Fibroblast of lung (primary cell): ENCODE measurements at places on chromosomes 12 and 14. TPM values are rescaled to one million over a fixed set of nuclear protein-coding genes. Genes with fewer than 3 reads are reported as not detected.
A peak's percentile ranks its signal among the peaks of the same experiment; 100 is the strongest.

Gene CCND2
- total RNA-seq, result 35.2 and 37.3 TPM in 2 replicates

Gene MEG3
- 95.0 and 182 TPM in 2 replicates for total RNA-seq

GRCh38 chr14:67060546-67060945 is 128.7 kb upstream of the GARIN2 start:
- no peak for DNase-seq

- DNase-seq, result peak; percentile 78
Observed at GRCh38 chr12:78863482-78864402, 832 bp upstream of the SYT1 start.

GRCh38 chr12:110821917-110822316 is 24.9 kb upstream of the CCDC63 start:
- no peak for DNase-seq

DNA sequence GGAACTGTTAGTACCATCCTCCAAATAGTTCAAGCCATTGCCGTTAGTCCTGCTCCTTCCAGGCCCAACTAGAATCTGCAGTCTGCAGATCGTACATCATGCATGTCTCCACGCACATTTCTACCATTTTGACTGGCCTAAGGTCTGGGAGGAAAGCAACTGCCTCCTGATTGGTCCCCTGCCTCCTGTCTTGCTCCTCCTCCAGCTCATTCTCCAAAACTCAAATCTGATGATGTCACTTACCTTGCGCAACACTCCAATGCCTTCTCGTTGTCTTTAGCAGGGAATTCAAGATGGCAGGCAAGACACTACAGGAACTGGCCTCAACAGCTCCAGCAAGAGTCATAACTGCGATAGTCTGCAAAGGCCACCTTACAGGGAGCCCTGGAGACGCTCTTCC is 9.7 kb upstream of the HCAR1 start:
- no peak for DNase-seq

- DNase-seq, result no peak
Observed at GRCh38 chr12:69662764-69663163, 36.3 kb downstream of the BEST3 start.

GRCh38 chr12:79424109-79424721 is 266.5 kb downstream of the PAWR start:
- peak; percentile 91 for DNase-seq

DNA sequence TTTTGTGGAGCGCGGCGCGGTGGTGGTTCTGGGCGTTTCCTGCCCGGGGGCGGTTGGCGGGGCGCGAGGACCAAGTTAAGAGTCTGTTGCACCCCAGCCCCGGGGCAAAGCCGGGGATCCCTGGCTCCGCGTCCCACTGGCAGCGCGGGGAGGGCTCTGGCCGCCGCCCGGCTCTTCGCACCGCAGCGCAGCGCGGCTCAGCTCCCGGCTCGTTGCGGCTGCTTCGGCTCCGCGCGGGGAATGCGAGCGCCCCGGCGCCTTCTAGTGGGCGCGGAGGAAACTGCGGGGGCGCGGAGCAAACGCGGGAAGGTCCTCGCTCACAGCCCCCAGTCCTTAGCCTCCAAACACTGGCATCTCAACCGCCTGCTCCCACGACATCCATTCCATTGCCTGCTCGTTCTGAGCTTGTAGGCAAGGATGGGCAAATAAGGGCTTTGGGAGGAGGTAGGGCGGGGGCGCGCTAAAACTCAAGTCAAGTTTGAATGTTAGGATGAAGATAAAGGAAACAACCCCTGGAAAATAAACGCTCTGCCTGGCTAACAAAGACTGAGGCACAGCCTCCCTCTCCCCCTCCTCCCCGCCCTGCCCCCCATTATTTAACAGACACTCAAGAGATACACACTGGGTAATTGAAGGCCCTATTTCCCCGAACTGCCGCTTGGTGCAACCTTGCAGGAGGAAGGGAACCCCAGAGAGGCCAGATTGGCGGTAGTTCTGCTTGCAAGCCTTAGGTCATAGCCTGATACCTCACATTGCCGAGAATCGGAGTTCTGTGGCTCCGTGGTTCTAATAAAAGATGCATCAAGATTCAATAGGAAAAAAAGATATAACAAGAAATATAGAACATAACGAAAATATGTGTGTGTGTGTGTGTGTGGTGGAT is at the start of gene B4GALNT1:
Gene B4GALNT1 (minus strand): TSS at position 244 of the 883 bp plus-strand sequence. CDS start 1,069 bp downstream, outside the sequence.
- DNase-seq, result peak; percentile 43

- peak; percentile 94 for DNase-seq
Observed at GRCh38 chr12:94099632-94100031, 48.7 kb upstream of the PLXNC1 start.

DNA sequence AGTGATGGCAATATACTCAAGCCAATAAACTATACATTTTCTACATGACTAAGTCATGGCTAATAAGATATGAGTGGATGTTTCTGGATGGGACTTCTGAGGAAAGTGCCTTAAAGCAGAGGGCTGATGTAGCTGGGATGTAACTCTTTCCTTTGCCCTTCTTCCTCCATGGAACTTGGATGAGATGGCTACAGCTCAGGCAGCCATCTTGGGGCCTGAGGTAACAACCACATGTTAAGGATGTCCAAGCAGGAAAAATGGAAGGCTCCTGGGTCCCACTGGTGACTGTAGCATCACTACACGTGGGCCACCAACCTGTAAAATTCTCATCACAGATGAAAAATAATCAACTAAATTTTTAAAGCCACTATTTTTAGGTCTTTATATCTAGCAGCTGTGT is 54.4 kb upstream of the GRIP1 start:
- no peak for DNase-seq
